ENCODE measurements at places on chromosomes 5 and 9.

DNA sequence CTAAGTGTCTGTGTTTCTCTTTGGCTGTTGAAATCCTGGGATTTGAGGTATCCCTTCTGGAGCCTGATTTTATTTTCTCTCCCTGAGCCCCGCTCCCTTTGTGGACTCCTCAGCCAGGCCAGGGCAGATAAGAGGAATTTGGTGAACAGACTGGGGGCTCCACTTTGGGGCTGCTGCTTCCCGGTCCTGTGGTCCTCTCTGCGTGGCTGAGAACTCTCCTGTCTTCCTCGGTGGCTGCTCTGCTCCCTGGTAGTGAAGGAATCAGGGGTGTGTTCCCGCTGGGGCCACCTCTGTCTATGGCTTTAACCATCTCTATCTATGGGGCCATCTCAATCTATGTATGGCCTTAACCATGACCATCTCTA is 71.7 kb upstream of the SH3PXD2B start:
- H3K4me1 ChIP-seq: peaks cover 42% of the 10 kb centered on the region
- H3K27me3 ChIP-seq: no peaks in the 10 kb centered on the region
- peak overlapping the region; percentile 80 for H3K27ac ChIP-seq

GRCh38 chr5:180647941-180648500 is 1.4 kb downstream of the FLT4 start:
- peaks cover 43% of the 10 kb centered on the region for H3K27me3 ChIP-seq
- peaks cover 19% of the 10 kb centered on the region for H3K4me1 ChIP-seq
- H3K4me3 ChIP-seq: no peak overlapping the region
- H3K36me3 ChIP-seq: no peaks in the 10 kb centered on the region
- DNase-seq: no peak
- H3K27ac ChIP-seq: no peak overlapping the region

DNA sequence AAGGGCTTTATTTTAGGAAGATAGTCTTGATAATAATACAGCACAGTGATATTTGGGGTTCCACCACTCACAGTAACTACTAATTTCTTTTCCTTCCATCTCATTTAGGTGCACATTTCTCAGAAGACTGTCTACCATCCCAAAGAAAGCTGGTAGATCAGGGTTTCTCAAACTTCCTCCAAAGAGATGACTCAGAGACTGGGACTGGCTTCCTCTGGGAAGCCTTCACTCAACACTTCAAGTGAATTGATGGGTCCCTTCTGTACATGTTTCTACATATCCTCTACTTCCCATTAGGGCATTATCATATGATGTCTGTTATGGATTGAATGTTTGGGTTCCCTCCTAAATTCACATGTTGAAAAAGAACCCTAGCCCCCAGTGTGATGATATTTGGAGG is 138.5 kb downstream of the SPOCK1 start:
- DNase-seq: no peak
- H3K27ac ChIP-seq: no peak overlapping the region
- no peak overlapping the region for H3K4me3 ChIP-seq
- no peaks in the 10 kb centered on the region for H3K36me3 ChIP-seq

GRCh38 chr9:23596913-23597634 is 229.0 kb downstream of the ELAVL2 start:
- H3K27me3 ChIP-seq: no peaks in the 10 kb centered on the region
- H3K36me3 ChIP-seq: no peaks in the 10 kb centered on the region
- no peak overlapping the region for H3K4me3 ChIP-seq
- no peak for DNase-seq
- H3K27ac ChIP-seq: no peak overlapping the region

GRCh38 chr5:17425385-17426070 is 72.5 kb upstream of the TAF11L2 start:
- H3K36me3 ChIP-seq: no peaks in the 10 kb centered on the region
- H3K4me3 ChIP-seq: no peak overlapping the region
- DNase-seq: no peak
- H3K4me1 ChIP-seq: no peaks in the 10 kb centered on the region
- H3K27ac ChIP-seq: no peak overlapping the region
- no peaks in the 10 kb centered on the region for H3K27me3 ChIP-seq

- no peak overlapping the region for H3K4me3 ChIP-seq
- H3K36me3 ChIP-seq: no peaks in the 10 kb centered on the region
- H3K27me3 ChIP-seq: no peaks in the 10 kb centered on the region
- H3K27ac ChIP-seq: no peak overlapping the region
- H3K4me1 ChIP-seq: peaks cover 13% of the 10 kb centered on the region
These were observed 390.8 kb downstream of the NNT start for GRCh38 chr5:43993634-43994351.

- no peak overlapping the region for H3K27ac ChIP-seq
- no peaks in the 10 kb centered on the region for H3K27me3 ChIP-seq
- H3K36me3 ChIP-seq: no peaks in the 10 kb centered on the region
- H3K4me3 ChIP-seq: no peak overlapping the region
- DNase-seq: no peak
- no peaks in the 10 kb centered on the region for H3K4me1 ChIP-seq
These were observed 502.4 kb downstream of the TMEM232 start for GRCh38 chr5:110224050-110224449.
